Bronchus fibroblast of lung (primary cell): ENCODE measurements at places on chromosomes 2 and 18. TPM values are rescaled to one million over a fixed set of nuclear protein-coding genes. Genes with fewer than 3 reads are reported as not detected.

The FBXO48 gene
- 0.30 and 0.67 TPM in 2 replicates for total RNA-seq

The KCNG2 gene
- 1.9 and 3.9 TPM in 2 replicates for total RNA-seq

The KLHL14 gene
- not detected in 2 replicates for total RNA-seq

The CFAP65 gene
- total RNA-seq = not detected in 2 replicates

The AP1S3 gene
- 1.2 and 2.2 TPM in 2 replicates for total RNA-seq

The GALNT13 gene
- under 0.01 and 0.15 TPM in 2 replicates for total RNA-seq

The IKZF2 gene
- total RNA-seq = 5.0 and 5.9 TPM in 2 replicates

The RAPGEF4 gene
- total RNA-seq = 0.17 and 1.8 TPM in 2 replicates

The SPC25 gene
- total RNA-seq = 12.9 and 14.8 TPM in 2 replicates

The G6PC2 gene
- not detected in 2 replicates for total RNA-seq

The UGT1A4 gene
- not detected in 2 replicates for total RNA-seq

The NDUFB3 gene
- total RNA-seq = 85.3 and 100 TPM in 2 replicates

The SMAD4 gene
- 64.9 and 69.7 TPM in 2 replicates for total RNA-seq

The RBKS gene
- 0.89 and 1.2 TPM in 2 replicates for total RNA-seq

The CHRNA1 gene
- total RNA-seq = 0.15 and 0.34 TPM in 2 replicates

The REG3G gene
- total RNA-seq = not detected in 2 replicates

The NAT8 gene
- total RNA-seq = not detected in 2 replicates

The CIB4 gene
- total RNA-seq = not detected in 2 replicates

The HAAO gene
- 3.9 and 4.2 TPM in 2 replicates for total RNA-seq

The AQP12A gene
- not detected in 2 replicates for total RNA-seq

The SLC8A1 gene
- total RNA-seq = 11.9 and 15.0 TPM in 2 replicates

The KCTD18 gene
- 11.6 and 12.3 TPM in 2 replicates for total RNA-seq

The TUBA4B gene
- not detected in 2 replicates for total RNA-seq

The SERPINB5 gene
- 0.15 TPM in 1 of 2 replicates, not detected in the other for total RNA-seq

The CNGA3 gene
- total RNA-seq = not detected in 2 replicates

The PROKR1 gene
- total RNA-seq = not detected in 2 replicates

The TTC31 gene
- 20.8 and 21.4 TPM in 2 replicates for total RNA-seq
